H4 (cell line): ENCODE measurements at places on chromosomes 16 and 17.

- no peak for DNase-seq
Measured at GRCh38 chr17:42850954-42851353, at the start of gene AOC3. TSS of gene AOC3 (plus strand) at chr17:42851199. CDS start at chr17:42851344, 145 bp downstream.

- no peak for DNase-seq
Measured at GRCh38 chr17:1469231-1469852, 13.3 kb upstream of the CRK start.

GRCh38 chr16:30474074-30474452 lies 1.5 kb downstream of the ITGAL start:
- no peak for DNase-seq

- DNase-seq = no peak
Measured at GRCh38 chr16:82203198-82203597, 33.2 kb upstream of the MPHOSPH6 start.

DNA sequence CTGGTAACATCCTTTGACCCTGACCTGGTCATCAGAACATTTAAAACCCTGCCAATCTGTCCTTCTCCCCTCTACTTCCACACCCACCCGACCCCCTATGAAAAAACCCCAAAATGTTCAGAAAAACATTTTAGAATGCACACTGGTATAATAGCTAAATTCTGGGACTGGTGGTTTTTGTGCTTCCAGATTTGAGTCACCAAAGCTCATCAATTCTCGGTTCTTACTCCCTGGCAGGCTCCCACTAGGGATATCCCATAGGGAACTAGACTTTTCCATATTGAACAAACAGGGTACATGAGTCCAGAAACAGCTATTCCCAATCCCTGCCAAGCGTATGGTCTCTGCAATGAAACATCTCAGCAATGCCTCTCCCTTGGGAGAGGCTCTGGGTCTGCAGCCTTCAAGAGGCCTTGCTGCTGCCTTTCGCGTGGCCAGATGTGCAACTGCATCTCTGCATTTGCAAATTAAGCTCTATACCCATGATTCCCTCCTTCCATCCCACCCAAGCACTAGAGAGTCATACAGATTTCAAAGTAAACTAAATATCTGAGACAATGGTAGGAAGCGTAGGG lies 67.7 kb downstream of the SMG6 start:
- DNase-seq = no peak

DNA sequence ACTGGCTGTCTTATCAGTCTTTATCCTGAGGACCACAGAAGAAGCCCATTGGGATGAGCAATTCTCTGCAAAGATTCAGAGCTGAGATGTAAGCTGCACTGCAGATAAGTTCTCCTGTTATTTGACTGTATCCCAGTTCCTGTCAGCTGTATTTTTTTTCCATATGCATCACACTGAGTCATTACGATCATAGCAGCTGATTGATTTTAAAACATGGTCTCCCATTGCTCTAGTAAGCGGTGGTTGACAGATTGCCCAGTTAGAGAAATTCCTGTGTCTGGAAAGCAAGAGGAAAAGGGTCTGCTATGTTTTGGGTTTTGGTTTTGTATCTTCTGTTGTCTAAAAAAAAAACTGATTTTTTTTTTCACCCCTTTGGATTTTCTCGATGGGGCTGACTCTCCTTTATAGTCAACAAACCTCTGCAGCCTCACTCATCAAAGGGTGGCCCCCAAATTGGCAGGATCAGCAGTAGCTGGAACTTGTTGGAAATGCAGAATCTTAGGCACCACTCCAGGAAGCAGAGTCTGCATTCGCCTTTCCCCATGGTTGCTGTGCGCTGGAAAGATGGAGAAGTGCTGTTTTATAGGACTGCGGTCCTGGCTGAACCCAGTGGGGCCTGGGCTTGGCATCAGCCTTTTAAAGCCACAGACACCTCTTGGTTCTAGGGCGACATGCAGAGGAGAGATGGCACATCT lies 220.1 kb upstream of the MPHOSPH6 start:
- DNase-seq = no peak

GRCh38 chr17:35101036-35101435 lies 18.6 kb downstream of the RAD51D start:
- DNase-seq = no peak

- DNase-seq = no peak
Measured at GRCh38 chr17:61382796-61383688, 16.6 kb upstream of the TBX2 start.

GRCh38 chr16:87054856-87055255 lies 262.3 kb downstream of the C16orf95 start:
- no peak for DNase-seq

DNA sequence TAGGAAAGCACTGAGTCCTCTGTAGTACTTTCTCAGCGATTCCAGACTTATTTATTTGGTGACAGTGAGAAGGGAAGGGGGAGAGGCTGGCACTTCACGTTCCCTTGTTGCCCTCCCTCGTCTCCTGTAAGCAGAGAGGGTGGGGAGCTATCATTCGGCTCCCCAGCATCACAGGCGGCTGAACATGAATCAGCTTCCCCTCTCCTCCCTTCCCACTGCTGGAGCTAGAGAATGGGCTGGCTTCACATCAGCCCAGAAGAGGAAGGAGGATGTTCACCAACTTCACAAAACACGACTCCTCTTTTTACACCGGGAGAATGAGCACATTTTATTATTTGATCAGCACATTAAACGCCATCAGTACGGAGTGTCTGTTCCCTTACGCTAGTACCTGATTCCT lies 6.7 kb upstream of the CMIP start:
- DNase-seq = no peak

DNA sequence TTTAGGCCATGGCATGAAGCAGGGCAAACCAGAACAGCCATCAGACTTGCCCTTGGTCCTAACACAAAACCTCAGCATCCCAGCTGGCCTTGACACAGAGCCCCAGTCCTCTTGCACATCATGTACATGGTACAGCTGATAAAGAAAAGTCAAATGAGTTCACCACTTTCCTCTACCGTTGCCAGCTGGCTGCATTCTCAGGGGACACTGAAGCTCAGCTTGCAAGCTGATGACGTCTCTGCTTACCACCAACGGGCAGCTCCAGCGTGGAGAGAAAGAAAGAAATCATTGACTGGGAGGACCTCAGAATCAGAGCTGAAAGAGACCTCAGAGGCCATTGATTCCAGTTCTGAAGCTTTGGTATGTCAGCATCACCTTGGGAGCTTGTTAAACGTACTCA lies 80.7 kb upstream of the CES5A start:
- DNase-seq = peak; percentile 16

GRCh38 chr17:67689534-67690177 lies 28.1 kb upstream of the NOL11 start:
- DNase-seq = peak; percentile 51

- DNase-seq = no peak
Measured at GRCh38 chr16:55658898-55659420, 3.2 kb downstream of the SLC6A2 start.

- no peak for DNase-seq
Measured at GRCh38 chr16:69301861-69302260, 9.3 kb upstream of the VPS4A start.

DNA sequence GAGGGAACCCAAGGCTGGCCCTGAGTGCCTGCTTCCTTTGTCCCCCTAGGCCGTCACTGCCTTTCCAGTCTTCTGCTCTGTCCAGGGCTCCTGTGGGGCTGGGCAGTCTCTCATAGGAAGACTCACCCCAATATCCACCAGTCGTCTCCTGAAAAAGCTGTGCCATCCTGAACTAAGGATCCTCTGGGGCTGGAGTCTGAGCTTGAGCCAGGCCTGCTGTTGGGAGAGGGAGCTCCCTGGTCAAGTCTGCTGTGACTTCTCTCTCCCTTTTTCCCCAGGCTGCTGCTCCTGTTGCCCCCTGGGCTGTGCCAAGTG lies 963 bp downstream of the MT1H start:
- no peak for DNase-seq

DNA sequence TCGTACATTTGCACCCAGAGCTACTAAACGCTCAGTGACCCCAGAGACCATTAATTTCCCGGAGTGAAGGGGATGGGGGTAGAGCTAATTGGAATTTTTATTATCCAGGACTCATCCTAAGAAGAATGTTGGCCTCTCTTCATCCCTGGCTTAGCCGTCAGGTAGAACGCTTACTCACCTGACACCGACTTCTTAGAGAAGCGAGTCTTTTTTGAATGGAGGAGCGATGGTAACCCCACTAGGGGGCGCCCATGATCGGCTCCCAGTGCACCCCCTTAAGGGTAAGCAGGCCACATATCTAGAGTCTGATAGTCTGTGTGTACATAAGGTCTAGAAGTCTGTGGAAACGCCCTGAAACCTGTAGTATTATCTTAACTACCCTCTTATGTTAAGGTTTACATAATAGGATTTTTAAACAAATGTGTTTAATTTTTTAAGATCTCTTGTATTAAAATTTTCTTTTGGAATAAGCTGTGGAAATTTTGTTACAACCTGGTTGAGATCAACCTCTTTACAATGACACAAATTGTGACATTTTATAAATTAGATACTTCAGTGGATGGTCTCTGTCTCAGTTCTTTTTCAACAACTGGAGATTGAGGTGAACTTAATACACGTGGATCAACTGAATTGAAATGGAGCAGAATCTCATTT lies 229.8 kb downstream of the CPPED1 start:
- DNase-seq = no peak

- no peak for DNase-seq
Measured at GRCh38 chr17:19401321-19402010, 9.6 kb upstream of the RNF112 start.
